ENCODE measurements at places on chromosomes 7 and 10. TPM values are rescaled to one million over a fixed set of nuclear protein-coding genes. Genes with fewer than 3 reads are reported as not detected.

Gene MYO3A
- total RNA-seq = not detected

Gene ARHGAP21
- total RNA-seq = 60.6 TPM

Gene ANTXRL
- total RNA-seq = not detected

Gene SORCS3
- total RNA-seq = not detected

Gene WNT8B
- not detected for total RNA-seq

Gene TDRD1
- total RNA-seq = not detected

Gene PLEKHS1
- not detected for total RNA-seq

Gene TFEC
- total RNA-seq = 1.3 TPM

Gene PLPP4
- 0.20 TPM for total RNA-seq

Gene RHOBTB1
- total RNA-seq = 32.1 TPM

Gene NCF1
- not detected for total RNA-seq

Gene EGR2
- total RNA-seq = under 0.01 TPM

Gene PLA2G12B
- 0.22 TPM for total RNA-seq

Gene FAM24B
- 3.5 TPM for total RNA-seq

Gene IGFBP1
- 0.20 TPM for total RNA-seq

Gene THSD7A
- 16.1 TPM for total RNA-seq

Gene ARL3
- 3.9 TPM for total RNA-seq

Gene GIGYF1
- total RNA-seq = 14.9 TPM

Gene CLEC5A
- total RNA-seq = not detected

Gene NEUROD6
- not detected for total RNA-seq

Gene SYCE1
- not detected for total RNA-seq

Gene FGL2
- total RNA-seq = 0.20 TPM

Gene ANKRD61
- total RNA-seq = not detected

Gene CFTR
- not detected for total RNA-seq

Gene ANKRD1
- 350 TPM for total RNA-seq

Gene ACBD7
- total RNA-seq = 0.60 TPM

Gene NEUROG3
- total RNA-seq = not detected

Gene VAX1
- total RNA-seq = not detected

Gene LRIT1
- total RNA-seq = not detected

Gene NACAD
- total RNA-seq = 0.44 TPM

Gene LRRC4
- total RNA-seq = 0.65 TPM

Gene CYP26A1
- 0.44 TPM for total RNA-seq

Gene COG5
- total RNA-seq = 15.7 TPM

Gene HPSE2
- not detected for total RNA-seq

Gene HIP1
- total RNA-seq = 24.6 TPM

Gene MSMB
- not detected for total RNA-seq

Gene ETV1
- 5.0 TPM for total RNA-seq

Gene ZNF282
- 21.4 TPM for total RNA-seq

Gene SPDYE8
- total RNA-seq = not detected

Gene FBXO24
- 0.20 TPM for total RNA-seq

Gene ST8SIA6
- total RNA-seq = 0.87 TPM

Gene PRKCQ
- total RNA-seq = 0.44 TPM

Gene CALHM3
- not detected for total RNA-seq

Gene STK32C
- 5.0 TPM for total RNA-seq
